Left ventricle myocardium superior (tissue), 1 donor: ENCODE measurements at places on chromosomes 4 and X.

GRCh38 chrX:109774706-109775105 lies 41.6 kb upstream of the ACSL4 start:
- no peak for DNase-seq

GRCh38 chr4:121050300-121050699 lies 22.0 kb downstream of the NDNF start:
- no peak for DNase-seq

- DNase-seq, result no peak
These were observed 52.2 kb downstream of the STIM2 start for GRCh38 chr4:26912810-26913209.

DNA sequence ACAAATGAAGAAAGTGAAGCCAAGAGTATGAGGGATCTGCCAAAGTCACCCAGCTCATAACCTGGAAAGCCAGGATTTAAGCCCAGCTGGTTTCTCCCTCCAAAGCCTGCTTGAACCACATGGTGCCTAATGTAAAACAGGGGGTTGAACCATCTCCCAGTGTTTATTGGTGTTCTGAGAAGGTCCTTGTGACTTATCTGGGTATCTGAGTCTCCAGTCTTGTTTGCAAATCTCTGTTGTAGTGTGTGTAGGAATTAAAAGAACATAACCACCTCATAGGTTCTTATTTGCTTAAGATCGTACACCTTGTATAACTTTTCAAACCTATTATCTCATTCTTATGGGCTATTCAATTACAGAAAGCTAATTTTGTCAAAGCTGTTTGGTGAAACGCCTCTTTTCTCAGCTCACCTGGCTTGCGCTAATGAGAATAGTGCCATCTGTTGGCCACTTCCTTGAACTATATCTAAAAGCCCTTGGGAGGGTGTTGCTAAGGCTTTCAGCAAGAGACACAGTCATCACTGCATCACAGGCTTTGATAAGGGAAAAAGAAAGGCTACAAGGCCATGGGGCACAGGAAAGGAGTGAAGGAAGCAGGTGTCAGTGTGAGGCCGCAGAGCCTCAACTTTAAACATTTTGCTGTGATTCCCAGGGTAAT lies 34.0 kb downstream of the ETDB start:
- DNase-seq, result no peak

- DNase-seq, result no peak
These were observed 208.4 kb downstream of the DCLK2 start for GRCh38 chr4:150286656-150287055.

- no peak for DNase-seq
These were observed 93.7 kb upstream of the SOD3 start for GRCh38 chr4:24701683-24702082.

DNA sequence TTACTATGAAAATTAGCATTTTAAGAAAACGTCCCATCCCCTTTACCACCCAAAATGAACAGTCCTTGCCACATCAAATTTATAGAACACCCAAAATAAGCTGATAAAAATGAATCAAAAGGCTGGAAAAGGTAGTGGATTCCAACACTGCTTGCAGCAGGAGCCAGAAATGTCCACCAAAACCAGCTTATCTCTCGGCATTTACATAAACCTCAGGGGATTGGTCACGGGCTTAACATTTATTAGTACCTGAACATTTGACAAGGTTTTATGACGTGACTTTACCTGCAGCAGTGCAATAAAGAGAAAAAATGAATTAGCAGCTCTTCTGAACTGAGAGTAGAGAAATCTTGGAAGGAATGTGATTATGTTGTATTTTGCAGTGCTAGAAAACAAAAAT lies 31.6 kb downstream of the ATP8A1 start:
- no peak for DNase-seq

DNA sequence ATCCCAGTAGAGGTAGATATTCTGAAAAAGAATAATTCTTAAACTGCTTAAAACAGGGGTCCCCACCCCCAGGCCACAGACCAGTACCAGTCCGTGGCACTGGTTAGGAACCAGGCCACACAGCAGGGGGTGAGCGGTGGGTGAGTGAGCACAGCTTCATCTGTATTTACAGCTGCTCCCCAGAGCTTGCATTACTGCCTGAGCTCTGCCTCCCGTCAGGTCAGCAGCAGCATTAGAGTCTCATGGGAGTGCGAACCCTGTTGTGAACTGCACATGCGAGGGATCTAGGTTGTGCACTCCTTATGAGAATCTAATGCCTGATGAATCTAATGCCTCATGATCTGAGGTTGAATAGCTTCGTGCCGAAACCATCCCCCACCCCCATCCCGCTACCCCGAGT lies 76.8 kb downstream of the FAM114A1 start:
- DNase-seq, result no peak

GRCh38 chr4:101451086-101451485 lies 103.8 kb upstream of the PPP3CA start:
- no peak for DNase-seq
